ENCODE measurements at places on chromosomes 13 and 19.

DNA sequence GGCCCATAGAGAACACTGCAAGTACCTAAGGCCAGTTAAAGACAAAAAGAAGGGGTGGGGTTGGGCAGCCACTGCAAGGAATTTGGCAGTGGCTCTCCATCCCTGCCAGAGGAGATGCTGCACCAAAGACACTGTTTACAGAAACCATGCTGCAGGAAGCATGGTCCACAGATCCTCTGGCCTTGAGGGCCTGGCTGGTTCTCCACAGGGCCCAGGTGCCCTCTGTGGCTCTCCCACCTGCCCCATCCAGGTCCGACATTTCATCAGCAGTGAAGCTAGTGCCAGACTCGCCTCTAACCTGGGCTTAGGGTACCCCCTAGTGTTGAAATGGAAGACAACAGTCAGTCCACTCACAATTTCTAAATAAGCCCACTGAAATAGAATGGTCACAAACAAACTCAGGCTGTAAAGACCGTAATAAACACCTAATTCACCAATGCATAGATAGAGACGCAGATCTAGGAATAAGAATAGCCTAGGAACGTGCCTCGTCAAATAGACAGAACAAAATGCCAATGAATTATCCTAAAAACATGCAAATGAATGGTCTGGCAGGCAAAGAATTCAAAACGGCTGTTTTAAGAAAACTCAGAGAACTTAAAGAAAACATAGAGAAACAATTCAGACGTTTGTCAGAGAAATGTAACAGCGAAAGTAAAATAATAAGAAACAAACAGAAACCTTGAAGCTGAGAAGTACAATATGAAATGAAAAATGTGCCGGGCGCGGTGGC lies 23.3 kb downstream of the LYPD4 start:
- DNase-seq, result peak; percentile 40

DNA sequence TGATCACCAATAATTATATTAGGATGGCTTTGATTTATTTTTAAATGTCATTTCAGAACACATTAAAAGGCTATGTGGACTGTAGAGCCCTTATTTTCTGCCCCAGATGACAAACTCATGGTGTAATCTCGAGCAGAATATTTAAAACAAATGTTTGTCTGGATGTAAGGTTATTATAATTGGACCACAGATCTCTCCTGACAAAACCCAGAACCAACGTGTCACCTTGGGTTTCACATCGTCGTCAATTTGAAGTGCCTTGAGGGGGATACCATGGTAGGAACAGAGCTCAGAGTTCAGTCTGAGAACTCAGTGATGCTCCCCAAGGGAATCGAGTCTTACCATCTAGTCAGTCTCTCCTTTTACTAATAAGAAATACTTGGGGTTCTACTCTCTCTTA lies 2.8 kb downstream of the SACS start:
- no peak for DNase-seq

GRCh38 chr13:45773236-45773635 lies 71.1 kb downstream of the CBY2 start:
- no peak for DNase-seq

DNA sequence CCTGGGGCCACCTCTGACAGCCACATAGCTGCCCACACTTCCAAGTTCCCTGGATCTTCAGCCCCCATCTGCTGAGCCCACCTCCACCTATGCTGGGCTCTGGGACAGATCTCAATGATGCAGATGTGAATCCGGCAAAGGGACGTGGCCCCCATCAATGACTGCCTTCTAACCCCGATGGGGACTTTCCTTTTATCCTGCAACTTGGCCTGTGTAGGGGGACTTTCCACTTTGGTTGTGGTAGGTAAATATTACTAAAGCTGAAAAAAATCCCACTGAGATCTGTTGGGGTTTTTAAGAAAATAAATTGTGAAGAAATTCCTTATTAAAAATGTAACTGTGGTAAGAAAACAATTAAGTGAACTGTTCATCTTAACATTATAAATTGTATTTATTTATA lies 20.8 kb upstream of the ASPDH start:
- DNase-seq, result no peak

- DNase-seq, result no peak
Observed at GRCh38 chr13:31100721-31101120, 61.0 kb downstream of the HSPH1 start.

DNA sequence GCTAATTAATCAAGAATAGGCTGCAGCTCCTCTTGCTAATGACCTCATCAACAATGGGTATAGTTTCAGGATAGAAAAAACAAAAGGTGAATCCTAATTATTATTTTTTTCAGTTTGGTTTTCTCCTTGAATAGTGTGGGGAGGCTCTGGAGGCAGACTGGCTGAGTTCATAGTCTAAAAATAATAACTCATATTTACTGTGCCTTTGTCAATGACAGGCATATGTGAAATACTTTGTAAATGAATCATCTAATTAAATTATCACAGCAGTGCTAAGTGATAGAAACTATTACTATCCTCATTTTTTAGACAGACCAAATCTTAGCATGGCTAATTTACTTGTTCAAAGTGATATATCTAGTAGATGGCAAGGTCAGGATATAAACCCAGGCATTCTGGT lies 1261.0 kb upstream of the SLC10A2 start:
- no peak for DNase-seq

DNA sequence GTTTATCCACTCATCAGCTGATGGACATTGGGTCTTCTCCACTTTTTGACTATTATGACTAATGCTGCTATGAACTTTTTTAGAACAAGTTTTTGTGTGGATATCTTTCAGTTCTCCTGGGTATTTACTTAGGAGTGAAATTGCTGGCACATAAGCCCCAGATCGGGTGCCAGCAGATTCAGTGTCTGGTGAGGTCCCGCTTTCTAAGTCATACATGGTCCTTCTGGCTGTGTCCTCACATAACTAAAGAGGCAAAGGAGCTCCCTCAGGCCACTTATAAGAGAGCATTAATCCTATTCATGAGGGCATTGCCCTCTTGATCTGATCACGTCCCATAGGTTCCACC lies 600 bp upstream of the ZNF226 start:
- no peak for DNase-seq

- DNase-seq, result no peak
Observed at GRCh38 chr19:8108560-8109445, 40.6 kb downstream of the FBN3 start.

DNA sequence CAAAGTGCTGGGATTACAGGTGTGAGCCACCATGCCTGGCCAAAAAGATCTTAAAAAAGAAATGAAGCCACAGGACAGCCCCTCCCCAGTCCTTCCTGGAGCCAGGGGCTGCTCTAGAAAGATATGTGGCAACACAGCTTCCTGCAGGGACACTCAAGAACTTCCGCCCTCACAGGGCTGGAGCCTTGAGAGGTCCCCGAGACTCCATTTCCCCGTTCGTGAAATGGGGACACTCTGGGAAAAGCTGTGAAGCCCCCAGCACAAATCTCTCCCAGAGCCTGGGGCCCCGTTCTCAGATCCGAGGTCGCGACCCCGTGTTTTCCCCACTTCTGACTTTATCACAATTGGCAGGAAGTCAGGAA lies 2.5 kb upstream of the GPX4 start:
- DNase-seq, result no peak

GRCh38 chr19:48158210-48158790 lies 11.8 kb downstream of the LIG1 start:
- no peak for DNase-seq

DNA sequence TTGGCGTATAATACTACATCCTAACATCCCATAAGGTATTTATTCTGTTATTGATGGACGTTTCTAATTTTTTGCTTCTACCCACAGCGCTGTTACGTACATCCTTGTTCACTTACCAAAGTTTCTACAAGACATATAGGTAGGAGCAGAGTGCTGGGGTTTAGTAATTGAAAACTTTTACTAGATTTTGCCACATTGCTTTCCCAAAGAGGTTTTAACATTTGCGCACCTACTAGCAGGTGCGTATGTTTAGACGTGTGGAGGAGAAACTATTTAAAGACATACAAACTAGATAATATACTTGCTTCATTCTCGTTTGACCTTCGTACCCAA lies 559 bp upstream of the RPL21 start:
- no peak for DNase-seq

DNA sequence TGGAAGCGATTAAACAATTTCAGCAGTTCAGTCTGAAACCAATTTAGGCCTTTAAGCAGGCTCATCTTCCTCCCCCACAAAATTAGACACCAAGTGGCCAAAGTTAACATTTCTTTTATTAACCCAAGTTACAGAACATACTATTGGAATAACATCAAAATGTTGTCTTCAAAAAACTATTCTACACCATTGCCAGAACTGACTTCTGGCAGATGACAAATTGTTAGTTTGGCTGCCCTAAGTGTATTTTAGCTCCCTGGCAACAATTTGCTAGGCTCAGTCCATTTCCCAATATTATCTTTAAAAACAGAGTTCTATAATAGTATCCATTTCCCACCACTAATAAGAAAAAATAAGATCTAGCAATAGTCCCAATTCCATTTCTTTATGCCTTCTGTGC lies 107.8 kb downstream of the SGCG start:
- no peak for DNase-seq

DNA sequence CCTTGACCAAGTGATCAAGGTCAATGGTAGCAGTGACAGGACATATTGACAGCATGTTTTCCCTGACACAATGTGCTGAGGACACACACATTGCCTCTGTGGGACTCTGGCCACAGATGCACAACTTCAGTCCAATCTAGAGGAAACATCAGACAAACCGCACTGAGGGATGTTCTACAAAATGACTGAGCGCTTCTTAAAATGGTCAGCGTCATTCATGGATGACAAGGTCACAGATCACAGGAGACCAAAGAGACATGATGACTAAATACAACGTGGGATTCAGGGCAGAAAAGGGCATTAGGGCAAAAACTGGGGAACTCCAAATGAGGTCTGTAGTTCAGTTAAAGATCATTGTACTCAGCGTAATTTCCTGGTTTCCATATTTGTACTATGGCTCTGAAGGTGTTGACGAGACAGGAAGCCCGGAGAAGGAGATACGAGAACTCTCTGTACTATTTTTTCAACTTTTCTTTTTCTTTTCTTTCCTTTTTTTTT lies 20.6 kb downstream of the PBX4 start:
- no peak for DNase-seq

GRCh38 chr13:76804801-76805200 lies 81.4 kb downstream of the KCTD12 start:
- no peak for DNase-seq

GRCh38 chr13:42623916-42624315 lies 50.0 kb downstream of the TNFSF11 start:
- DNase-seq, result peak; percentile 67

GRCh38 chr13:66461021-66461420 lies 769.1 kb downstream of the PCDH9 start:
- no peak for DNase-seq

GRCh38 chr13:80097561-80097960 lies 243.4 kb downstream of the SPRY2 start:
- DNase-seq, result no peak

- no peak for DNase-seq
Observed at GRCh38 chr19:5557691-5558090, 10.1 kb downstream of the TINCR start.

DNA sequence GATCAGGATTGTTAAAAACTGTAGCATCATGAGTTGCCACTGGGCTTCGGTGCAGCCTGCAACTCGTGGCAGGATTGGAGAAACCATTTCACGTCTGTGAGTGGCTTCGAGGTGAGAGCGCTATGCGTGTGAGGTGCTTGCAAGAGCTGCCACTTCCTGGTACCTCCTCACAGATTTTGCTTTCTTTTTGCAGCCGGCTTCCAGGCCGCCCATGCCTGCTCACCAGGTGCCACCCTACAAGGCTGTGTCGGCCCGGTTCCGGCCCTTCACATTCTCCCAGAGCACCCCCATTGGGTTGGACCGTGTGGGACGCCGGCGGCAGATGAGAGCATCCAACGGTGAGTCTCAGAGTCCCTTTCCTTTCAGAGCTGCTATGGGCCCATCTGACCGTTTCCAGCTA lies 57.9 kb upstream of the C1QTNF9 start:
- no peak for DNase-seq

- DNase-seq, result no peak
Observed at GRCh38 chr19:49701271-49701786, 10.4 kb downstream of the CPT1C start.

DNA sequence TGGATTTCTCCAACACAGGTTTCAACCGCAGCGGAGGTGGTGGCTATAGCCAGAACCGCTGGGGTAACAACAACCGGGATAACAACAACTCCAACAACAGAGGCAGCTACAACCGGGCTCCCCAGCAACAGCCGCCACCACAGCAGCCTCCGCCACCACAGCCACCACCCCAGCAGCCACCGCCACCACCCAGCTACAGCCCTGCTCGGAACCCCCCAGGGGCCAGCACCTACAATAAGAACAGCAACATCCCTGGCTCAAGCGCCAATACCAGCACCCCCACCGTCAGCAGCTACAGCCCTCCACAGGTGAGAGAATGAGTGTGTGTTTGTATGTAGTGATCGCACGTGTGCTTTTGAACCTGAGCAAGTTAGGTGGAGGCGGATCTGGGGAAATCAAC lies 6.0 kb upstream of the CCDC97 start:
- no peak for DNase-seq

- DNase-seq, result no peak
Observed at GRCh38 chr13:53351021-53351420, 322.4 kb downstream of the OLFM4 start.

DNA sequence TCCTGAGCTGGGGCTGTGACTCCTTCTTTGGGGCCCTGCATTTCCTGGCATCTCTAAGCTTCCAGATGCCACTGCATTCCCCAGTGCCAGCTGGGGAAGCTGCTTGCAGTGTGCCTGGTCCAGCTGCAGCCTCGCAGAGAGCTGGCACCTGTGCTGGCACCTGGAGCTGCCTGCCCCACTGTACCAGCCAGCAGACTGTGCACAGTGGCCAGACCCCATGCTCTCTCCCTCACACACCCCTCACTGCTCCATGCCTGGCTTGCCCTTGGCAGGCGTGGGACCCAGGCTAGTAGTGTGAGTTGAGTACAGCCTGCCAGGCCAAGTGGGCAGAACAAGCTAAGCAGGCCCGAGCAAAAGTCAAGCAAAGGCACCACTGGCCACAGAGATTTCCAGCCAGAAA lies 327.5 kb downstream of the NDFIP2 start:
- no peak for DNase-seq

DNA sequence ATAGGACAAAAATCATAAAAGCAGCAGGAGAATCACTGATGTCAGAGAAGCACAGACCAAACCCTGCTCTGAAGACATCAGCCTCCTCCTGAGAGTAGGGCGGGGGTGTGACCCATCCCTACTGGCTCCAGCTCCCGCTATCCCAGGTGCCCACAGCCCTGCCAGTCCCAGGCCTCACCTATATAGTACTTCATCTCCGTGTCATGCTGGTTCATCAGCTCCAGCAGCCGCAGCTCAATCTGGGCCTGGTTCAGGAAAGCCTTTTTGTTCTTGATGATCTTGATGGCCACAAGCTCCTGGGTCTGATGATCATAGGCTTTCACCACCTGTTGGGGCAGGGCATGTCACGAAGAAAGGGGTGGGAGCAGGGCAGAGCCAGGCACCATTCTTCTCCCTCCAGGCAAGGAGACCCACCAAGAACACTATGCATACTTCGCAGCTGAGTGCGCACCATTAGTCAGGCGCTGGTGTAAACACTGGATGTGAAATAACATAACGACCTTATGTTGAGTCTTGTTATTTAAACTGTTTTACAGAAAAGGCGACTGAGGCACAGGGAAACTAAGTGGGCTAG lies 4.2 kb downstream of the DYRK1B start:
- DNase-seq, result no peak

GRCh38 chr19:42344336-42344893 lies 19.0 kb downstream of the MEGF8 start:
- DNase-seq, result no peak
